ENCODE measurements at places on chromosomes 3 and 15.

DNA sequence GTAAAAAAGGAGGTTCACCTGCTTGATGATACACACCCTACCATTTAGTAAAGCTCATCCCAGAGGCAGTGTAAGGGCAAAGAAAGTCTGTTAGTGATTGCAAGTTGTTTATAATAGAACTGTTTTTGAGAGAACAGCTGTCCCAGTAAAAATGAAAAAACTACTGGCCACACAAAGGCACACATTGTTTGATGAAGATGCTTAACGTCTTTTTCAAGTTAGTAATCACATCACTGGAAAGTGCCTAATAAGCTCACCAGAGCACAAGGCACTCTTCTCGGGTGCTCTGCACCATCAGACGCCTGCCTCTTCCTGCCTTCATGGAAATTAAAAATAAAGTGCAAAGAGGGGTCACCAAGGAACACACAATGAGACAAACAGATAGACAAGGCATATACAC, 186.9 kb downstream of the PDZRN3 start:
- no peak for DNase-seq

DNA sequence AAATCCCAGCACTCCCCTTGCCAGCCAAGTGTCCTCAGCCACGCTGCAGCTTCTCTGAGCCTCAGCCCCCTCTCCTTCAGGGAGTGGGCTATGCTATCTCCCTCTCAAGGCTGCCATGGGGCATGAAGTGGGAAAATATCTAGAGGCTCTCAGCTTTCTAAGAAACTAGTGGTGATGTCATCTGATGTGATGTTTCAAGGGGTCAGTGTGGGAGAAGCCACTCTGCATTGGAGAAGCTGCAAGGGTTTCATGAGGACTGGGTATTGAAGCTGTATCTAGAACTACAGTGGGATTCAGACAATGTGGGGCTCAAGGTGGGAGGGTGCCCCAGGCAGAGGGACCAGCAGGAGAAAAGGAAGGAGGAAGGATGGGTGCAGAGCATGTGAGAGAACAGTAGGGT, 210.2 kb downstream of the TLE3 start:
- no peak for DNase-seq

DNA sequence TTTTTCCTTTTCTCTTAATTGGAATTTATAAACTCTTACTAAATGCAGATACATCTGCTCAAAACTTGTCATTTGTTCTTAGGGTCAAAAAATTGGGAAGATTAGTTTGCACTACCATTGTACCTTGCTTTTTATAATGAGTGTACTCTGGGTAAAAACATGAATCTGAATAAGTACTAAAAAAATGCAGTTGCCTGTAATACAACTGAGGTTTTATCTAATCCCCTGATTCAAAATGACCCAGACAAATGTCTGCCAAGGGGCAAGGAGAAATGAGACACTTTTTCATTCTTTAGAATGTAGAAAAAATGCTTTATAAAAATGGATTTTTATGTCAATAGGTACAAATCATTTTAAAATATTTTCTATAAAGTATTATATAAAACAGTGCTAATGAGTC, 42.4 kb downstream of the RASA2 start:
- DNase-seq = no peak

DNA sequence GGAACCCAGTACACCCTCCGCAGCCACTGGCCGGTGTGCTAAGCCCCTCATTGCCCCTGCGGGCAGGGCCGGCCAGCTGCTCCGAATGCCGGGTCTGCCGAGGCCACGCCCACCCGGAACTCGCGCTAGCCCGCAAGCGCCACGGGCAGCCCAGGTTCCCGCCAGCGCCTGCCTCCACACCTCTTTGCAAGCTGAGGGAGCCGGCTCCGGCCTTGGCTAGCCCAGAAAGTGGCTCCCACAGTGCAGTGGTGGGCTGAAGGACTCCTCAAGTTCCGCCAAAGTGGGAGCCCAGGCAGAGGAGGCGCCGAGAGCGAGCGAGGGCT, 81.4 kb upstream of the BCHE start:
- no peak for DNase-seq

DNA sequence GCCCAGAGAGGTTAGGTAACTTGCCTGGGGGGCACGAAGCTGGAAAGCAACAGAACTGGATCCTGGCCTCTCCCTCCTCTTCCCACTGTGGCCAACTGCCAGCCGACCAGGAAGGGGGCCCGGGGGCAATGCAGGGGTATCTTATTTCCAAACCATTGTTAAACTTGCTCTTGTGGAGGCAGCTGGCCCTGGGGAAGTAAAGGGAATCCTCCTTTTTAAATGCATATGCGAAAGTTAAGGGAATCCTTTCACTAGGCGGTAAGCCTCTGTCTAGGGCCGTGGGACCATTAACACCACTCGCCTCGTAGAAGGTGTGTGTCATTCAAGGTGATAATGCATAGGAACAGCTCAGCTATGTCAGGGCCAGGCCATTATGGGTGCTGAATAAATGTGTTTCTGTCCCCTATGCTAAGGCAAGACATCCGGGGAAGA, 68.6 kb downstream of the ST6GAL1 start:
- DNase-seq = no peak

- DNase-seq = peak; percentile 88
Observed at GRCh38 chr15:75647370-75648155, at the start of gene SNX33. Gene SNX33, plus strand, starts transcription at chr15:75647912. Its CDS starts 1,191 bp downstream, at chr15:75649103.

GRCh38 chr15:61521953-61522352, 292.9 kb upstream of the RORA start:
- no peak for DNase-seq

GRCh38 chr3:66406163-66406562, 94.7 kb downstream of the LRIG1 start:
- no peak for DNase-seq

- DNase-seq = no peak
Observed at GRCh38 chr3:171369156-171369555, 91.0 kb downstream of the TNIK start.

- DNase-seq = no peak
Observed at GRCh38 chr3:4174791-4175190, 128.4 kb upstream of the SETMAR start.

- DNase-seq = no peak
Observed at GRCh38 chr15:58399739-58400138, 32.1 kb upstream of the LIPC start.

DNA sequence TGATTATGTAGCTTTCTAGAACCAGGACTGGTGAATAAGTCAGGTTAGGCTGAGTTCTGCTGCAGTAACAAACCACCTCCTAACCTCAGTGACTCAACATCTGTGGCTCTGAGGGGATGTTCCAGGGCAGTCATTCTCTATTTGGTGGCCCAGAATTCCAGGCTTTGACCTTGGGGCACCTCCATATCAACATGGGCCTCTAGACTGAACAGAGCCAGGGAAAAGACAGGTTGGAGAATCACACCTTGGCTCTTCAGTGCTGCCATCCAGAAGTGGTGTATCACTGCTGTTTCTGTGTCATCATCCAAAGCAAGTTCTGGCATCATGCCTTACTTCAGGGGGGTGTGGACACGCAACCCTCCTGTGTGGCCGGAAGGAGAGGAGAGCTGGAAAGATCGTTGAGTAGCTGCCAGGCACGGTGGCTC, 15.3 kb downstream of the ZBTB47 start:
- peak; percentile 41 for DNase-seq

- DNase-seq = no peak
Observed at GRCh38 chr3:102302020-102302419, 132.8 kb upstream of the ZPLD1 start.

- DNase-seq = no peak
Observed at GRCh38 chr3:128316481-128316891, 150.2 kb downstream of the DNAJB8 start.

GRCh38 chr15:94236608-94237007, 5.2 kb downstream of the MCTP2 start:
- DNase-seq = no peak

DNA sequence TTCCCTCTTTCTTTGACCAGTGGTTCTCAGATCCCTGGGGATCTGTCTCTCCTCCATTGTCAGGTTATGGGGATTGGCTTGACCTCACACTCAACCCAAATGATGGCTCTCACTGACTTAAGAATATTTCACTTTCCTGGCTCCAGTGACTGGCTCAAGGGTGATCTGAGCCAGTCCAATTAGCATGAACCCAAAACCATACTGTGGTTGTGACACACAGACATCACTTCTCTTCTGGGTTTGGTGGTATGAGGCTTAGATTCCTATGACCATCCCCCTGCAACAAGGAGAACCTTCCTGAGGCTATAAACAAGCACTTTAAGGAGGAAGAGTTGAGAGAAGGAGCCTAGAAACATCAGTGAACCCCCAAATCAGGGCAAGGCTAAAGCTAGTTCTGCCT, 85.8 kb downstream of the KCNAB1 start:
- DNase-seq = no peak

DNA sequence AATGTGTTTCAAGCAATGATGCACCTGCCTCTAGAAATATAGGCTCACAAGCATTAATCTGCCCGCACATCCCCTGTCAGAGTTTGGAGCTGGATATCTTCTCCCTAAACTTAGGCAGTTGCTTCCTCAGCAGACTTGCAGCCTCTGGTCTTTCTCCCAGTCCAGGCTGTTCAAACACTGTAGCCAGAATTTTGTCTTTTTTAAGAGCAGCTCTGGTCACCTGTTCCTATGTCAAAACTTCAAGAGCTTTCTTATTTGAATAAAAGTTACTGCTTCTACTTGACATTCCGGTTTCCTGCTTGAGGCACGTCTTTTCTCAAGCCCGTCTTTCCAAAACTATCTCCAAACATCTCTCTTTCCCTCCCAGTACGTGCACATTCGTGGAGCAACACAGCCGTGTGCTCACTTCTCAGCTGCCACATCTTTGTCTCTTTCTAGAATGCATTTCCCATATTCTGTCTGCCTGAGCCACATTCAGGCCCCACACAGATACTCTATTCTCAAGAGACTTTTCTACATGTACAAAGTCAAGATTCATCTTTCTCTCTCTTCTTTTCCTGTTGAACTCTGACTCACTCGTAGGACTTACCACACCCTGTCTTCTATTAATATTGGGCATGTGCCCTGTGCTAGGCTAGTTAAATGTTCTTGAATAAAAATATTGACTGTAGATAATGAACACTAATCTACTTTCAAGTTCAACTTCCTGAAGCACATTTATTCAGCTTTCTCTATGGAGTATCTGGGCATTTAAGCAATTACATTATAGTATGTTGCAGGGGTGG, 307.7 kb upstream of the SOX2 start:
- DNase-seq = no peak

- peak; percentile 80 for DNase-seq
Observed at GRCh38 chr3:71064956-71065763, 518.4 kb downstream of the FOXP1 start.

- no peak for DNase-seq
Observed at GRCh38 chr3:43748179-43748578, 57.4 kb downstream of the ABHD5 start.

DNA sequence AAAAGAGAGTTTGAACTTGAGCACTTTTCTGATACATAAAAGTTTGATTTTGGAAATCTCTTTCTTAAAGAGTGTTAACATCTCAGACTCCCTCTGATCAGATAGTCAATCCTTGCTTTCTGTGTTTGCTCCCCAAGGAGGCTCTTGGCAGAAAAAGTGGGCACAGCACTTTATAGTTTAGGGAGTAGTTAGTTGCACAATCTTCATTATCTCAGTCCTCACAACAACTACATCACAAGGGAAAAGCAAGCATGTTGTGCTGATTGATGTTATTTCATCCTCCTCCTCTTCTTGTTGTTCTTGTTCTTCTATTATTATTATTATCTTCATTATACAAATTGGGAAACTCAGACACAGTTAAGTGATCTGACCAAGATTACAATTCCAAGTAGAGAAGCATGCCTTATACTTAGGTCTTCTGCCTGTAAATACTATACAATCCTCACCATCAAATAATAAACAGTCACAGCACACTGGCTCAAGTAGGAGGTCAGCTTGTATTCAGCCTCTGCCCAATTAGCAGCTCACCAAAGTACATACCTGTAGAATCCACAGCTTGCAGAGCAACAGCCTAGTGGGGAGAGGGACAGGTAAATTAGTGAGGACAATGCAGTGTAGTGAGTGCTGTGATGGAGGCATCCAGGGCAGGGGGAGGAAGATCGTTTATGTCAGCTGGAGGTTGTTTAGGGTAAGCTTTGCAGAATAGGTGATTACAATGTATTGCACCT, 304.1 kb upstream of the MME start:
- DNase-seq = no peak

DNA sequence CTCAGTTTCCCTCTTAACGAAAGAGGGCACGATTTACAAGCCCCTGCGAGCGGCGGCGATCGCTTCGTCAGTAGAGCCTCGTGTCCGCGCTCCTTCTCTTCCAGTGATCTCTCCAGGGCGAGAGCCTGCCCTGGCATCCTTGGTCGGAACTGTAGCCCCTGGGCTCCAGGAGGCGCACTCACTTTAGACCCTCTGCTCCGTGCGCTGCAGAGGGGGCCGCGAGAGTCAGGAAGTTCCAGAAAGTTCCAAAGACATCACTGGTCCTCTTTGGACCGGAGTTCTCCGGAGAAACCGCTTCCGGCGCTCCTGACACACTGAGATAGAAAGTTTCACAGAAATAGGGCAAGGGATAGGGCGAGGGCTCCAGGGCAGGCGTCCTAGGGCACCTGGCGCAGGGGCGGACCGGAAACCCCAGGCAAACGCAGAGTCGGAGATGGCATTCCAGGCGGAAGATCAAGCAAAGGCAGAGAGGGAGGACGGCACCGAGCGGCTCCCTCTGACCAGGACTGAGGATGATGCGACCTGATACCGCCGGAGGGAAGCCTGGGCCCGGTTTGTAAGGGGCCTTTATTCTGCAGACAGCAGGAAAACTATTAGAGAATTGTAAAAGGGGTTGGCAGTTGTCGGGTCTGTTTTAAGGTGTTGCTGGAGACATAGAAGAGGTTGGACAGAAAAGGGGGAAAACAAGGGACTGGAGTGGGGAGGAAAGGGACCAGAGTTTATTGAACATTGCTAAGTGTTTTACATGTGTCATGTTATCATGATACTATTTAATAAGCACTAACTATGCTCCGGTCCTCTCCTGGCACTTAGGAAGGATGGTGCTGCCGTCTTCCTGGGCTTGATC, 1.3 kb upstream of the CPEB1 start:
- peak; percentile 14 for DNase-seq

- no peak for DNase-seq
Observed at GRCh38 chr3:101878589-101878988, 29.3 kb downstream of the NFKBIZ start.

DNA sequence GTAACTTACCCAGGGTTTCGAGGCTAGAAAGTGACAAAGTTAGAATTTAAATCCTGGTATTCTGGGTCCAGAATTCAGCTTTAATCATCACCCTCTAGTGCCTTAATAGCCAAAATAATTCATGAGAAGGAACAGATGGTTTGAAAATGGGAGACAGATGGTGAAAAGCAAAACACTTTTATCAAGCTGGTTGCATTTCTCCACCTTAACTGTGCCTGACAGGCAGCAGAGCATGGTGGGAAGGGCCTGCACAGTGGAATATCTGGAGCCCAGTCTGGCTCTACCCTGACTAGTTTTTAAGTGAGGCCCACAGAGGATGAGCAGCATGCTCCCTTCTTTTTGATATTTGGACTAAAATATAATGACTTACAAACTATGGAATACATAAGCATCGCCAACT, 35.6 kb upstream of the RASGRP1 start:
- DNase-seq = no peak
